Spleen (tissue), 13 donors: ENCODE measurements at places on chromosomes 16 and 17. TPM values are rescaled to one million over a fixed set of nuclear protein-coding genes. Genes with fewer than 3 reads are reported as not detected.

The FLYWCH1 gene
- 79.3 TPM for total RNA-seq

The AIPL1 gene
- total RNA-seq, result not detected

The GPR139 gene
- not detected for total RNA-seq

The TERB1 gene
- not detected for total RNA-seq

The NFATC2IP gene
- total RNA-seq, result 63.5 TPM

The GJC1 gene
- 1.7 TPM for total RNA-seq

The KRT16 gene
- not detected for total RNA-seq

The C17orf67 gene
- 4.3 TPM for total RNA-seq

The HNF1B gene
- not detected for total RNA-seq

The CNTNAP1 gene
- 10.4 TPM for total RNA-seq

The TNFSF13 gene
- total RNA-seq, result 31.6 TPM

The IRX6 gene
- not detected for total RNA-seq

GRCh38 chr16:27712251-27712711 is 162.3 kb downstream of the KATNIP start:
- DNase-seq, result peak; percentile 32

- no peak for DNase-seq
Measured at GRCh38 chr17:53950207-53950857, 127.6 kb downstream of the KIF2B start.

DNA sequence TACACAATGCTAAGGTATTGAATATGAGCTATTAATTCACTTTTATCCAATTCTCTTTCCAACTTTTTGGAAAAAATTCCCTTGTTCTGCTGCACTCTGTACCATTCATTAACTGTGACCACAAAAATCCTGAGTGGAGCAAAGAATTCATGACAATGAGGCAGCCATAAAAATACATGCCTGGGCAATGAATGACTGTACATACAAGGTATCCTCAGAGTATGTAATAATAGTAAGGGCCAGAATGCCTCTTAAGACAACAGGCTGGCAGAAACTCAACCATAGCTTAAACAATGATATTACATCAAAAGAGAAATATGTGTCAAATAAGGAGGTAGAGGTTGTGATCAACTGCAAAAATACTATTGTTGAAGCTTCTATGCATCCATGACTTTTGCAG is 74.7 kb upstream of the CA10 start:
- DNase-seq, result no peak

- DNase-seq, result no peak
Measured at GRCh38 chr16:85992359-85992758, 93.4 kb downstream of the IRF8 start.

GRCh38 chr16:69834807-69835466 is 72.8 kb downstream of the WWP2 start:
- no peak for DNase-seq

GRCh38 chr17:1001640-1002411 is 4.9 kb downstream of the TIMM22 start:
- DNase-seq, result no peak

GRCh38 chr16:31194898-31195297 is 7.7 kb downstream of the PYCARD start:
- peak; percentile 21 for DNase-seq

DNA sequence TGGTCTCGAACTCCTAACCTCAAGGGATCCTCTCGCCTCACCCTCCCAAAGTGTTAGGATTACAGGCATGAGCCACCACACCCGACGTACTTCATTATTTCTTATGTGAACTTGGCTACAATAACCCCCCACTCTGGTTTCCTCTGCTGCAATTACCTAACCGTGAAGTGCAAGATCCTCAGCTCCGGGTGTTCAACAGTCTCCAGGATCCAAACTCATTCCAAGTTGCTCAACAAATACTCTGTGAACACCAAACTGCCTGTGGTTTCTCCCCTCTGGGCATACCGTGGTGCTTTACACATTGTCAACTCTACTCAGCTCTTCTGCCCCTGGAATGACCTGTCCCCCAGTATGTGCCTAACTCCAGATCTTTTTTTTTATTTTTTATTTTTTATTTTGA is 6.8 kb upstream of the SULT1A1 start:
- DNase-seq, result peak; percentile 18

DNA sequence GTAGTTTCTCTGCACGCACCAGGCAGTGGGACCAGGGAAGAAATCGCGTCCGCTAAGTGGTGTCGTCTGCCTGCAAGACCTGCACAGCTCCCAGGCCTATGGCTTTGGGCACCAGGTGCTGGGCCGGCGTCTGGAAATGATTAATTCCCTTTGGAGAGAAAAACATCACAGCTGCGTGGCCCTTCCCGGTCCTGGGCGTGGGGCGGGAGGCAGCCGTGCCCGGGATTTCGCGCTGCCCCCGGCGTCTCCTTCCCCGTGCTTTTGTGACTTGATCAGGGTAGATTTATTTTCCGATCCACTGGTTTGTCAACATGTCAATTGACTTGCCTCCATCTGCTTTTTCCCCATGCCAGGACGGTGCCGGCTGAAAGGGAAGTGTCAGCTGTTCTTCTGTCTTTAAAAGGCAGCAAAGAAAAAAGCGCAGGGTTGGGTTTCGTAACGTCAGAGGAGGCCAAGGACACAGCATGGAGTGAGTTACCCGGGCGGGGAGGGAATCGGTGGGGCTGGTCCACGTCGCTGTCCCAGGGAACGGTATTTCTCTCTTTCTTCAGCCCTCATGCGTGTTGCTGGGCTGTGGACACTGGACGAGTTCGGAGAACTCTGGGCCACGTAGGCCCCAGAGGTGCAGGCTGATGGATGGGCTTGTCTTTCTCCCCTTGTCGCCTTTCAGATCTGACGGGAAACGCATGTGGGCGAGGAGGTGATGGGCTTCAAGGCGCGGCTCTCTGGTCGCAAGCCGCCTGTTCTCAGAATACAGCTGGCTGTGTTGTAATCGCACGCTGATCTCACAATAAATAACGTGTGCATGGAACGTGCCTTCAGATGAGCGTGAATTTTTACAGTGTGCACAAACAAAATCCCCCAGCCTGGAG is 188.1 kb upstream of the ZNF469 start:
- no peak for DNase-seq

GRCh38 chr16:80887062-80887461 is 82.7 kb upstream of the CDYL2 start:
- DNase-seq, result no peak

GRCh38 chr16:4570688-4571321 is 14.7 kb downstream of the C16orf96 start:
- DNase-seq, result no peak

GRCh38 chr17:81429821-81430551 is 34.7 kb downstream of the BAHCC1 start:
- no peak for DNase-seq

DNA sequence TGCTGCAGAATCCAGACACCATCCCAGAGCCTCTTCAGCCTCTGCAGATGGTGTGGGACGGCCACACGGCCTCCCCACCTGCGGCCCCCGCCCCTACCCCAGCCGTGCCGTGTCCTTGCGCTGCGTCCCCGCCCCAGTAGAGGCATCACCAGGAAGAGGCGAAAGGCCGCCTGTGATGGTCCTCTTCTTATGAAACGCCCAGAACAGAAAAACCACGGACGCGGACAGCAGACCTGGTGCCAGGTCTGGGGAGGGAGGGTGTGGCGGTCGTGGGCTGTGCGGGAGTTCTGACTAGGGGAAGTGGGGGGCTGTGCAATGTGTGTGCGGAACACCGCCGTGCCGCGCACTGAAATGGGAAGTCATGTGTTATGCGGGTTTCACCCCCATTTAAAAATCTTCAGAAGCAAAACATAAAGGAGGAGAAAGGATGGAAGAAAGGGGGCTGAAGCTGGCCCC is 25.5 kb downstream of the ACSF3 start:
- DNase-seq, result peak; percentile 77

GRCh38 chr17:28346746-28347246 is 10.5 kb downstream of the POLDIP2 start:
- DNase-seq, result no peak

DNA sequence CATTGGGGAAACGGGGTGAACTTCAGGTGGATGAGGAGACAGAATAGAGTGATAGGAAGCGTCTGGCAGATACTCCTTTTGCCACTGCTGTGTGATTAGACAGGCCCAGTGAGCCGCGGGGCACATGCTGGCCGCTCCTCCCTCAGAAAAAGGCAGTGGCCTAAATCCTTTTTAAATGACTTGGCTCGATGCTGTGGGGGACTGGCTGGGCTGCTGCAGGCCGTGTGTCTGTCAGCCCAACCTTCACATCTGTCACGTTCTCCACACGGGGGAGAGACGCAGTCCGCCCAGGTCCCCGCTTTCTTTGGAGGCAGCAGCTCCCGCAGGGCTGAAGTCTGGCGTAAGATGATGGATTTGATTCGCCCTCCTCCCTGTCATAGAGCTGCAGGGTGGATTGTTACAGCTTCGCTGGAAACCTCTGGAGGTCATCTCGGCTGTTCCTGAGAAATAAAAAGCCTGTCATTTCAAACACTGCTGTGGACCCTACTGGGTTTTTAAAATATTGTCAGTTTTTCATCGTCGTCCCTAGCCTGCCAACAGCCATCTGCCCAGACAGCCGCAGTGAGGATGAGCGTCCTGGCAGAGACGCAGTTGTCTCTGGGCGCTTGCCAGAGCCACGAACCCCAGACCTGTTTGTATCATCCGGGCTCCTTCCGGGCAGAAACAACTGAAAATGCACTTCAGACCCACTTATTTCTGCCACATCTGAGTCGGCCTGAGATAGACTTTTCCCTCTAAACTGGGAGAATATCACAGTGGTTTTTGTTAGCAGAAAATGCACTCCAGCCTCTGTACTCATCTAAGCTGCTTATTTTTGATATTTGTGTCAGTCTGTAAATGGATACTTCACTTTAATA is 7.0 kb upstream of the TMEM235 start:
- DNase-seq, result no peak

- DNase-seq, result no peak
Measured at GRCh38 chr17:57723427-57724025, 21.6 kb downstream of the CCDC182 start.

DNA sequence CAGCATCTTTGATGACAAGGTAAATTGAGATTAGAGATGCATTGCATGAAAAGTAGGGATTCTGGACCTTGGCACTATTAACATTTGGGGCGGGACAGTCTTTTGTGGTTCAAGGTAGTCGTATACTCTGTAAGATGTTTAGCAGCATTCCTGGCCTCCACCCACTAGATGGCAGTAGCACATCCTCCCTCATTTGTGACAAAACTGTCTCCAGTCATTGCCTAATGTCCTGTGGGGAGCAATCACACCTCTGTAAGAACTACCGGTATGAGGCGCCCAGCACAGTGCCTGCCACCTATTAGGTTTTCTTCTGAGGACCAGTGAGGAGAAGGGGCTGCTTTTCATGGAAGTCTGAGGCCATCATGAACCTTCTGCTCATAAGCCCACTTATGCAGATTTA is 180.8 kb downstream of the RBFOX1 start:
- DNase-seq, result no peak

DNA sequence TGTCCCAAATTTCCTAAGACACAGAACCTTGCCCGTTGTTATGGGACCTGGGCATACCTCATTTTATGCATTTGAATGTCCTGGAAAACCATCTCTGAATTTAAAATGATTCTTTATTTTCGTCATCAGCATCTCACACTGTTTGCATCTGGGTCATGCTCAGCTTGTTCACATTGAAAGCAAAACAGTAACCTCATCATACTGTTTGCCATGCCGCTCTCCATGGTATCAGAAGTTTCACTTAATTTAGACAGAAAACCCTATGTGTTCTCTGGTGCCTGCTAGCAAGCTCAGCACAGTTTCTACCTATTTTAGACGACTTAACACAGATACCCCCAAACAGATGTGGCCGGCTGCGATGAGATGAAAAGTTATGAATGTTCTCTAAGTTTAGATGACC is 292.1 kb downstream of the SNX29 start:
- no peak for DNase-seq

- no peak for DNase-seq
Measured at GRCh38 chr16:87045466-87046216, 271.6 kb downstream of the C16orf95 start.

- no peak for DNase-seq
Measured at GRCh38 chr17:70105641-70106040, 30.6 kb downstream of the KCNJ16 start.

- no peak for DNase-seq
Measured at GRCh38 chr17:58913971-58914769, 158.5 kb downstream of the PPM1E start.

DNA sequence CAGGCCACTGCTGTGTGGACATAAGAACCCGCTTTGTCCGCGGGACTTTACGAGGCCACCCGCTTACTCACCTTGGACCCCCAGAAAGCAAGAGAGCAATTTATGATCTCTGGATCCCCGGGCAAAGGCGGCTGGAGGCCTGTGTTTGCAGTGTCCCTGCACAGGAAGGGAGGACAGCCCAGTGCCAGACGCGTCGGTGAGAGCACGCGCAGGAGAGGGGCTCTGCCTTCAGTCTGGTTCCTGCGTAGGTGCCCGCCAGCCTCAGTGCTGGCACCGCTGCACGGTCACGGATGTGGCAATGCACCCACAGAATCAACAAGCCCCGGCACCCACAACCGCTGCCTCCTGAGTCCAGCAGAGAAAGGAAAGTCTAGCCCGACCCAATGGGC is 248.4 kb downstream of the C16orf95 start:
- no peak for DNase-seq
